ENCODE measurements at places on chromosomes 6 and 20.

DNA sequence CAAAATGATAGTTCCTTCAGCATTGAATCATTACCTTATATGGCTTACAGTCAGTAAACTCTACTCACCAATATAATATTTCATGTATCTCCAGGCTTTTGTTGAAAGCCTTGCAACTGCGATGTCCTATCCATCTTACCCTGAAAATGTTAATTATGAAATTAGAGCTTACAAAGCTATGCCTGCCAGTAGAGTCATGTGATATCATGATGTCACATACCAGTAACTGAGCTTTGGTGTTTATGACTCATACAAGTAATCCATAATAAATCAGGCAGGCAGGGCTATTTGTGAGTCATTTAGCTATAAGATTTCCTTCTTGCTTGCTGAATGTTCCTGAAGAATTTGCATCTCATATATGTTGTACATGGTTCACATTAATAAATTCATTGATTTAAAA, 44.9 kb upstream of the FAM83B start:
- peak; percentile 95 for DNase-seq

- no peak for DNase-seq
Measured at GRCh38 chr20:52078289-52078688, 113.3 kb downstream of the ZFP64 start.

- no peak for DNase-seq
Measured at GRCh38 chr6:4435981-4436445, 300.6 kb upstream of the ECI2 start.

DNA sequence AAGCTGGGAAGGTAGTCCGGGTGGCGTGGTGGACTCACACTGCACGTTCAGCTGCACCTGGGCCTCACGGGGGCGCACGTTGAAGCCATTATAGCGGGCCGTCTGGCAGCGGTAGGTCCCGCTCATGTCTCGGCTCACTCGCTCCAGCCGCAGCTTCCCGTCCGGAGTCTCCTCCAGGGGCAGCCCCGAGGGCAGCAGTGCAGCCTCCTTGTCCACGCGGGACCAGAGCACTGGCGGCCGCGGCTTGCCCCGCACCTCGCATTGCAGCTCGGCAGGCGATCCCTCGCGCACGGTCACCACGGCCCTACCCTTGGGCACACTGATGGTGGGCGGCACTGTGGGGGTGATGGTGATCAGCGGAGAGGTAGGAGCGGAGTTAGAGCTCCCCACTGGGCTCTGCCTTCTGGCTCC, 47.6 kb downstream of the MDGA1 start:
- no peak for DNase-seq

DNA sequence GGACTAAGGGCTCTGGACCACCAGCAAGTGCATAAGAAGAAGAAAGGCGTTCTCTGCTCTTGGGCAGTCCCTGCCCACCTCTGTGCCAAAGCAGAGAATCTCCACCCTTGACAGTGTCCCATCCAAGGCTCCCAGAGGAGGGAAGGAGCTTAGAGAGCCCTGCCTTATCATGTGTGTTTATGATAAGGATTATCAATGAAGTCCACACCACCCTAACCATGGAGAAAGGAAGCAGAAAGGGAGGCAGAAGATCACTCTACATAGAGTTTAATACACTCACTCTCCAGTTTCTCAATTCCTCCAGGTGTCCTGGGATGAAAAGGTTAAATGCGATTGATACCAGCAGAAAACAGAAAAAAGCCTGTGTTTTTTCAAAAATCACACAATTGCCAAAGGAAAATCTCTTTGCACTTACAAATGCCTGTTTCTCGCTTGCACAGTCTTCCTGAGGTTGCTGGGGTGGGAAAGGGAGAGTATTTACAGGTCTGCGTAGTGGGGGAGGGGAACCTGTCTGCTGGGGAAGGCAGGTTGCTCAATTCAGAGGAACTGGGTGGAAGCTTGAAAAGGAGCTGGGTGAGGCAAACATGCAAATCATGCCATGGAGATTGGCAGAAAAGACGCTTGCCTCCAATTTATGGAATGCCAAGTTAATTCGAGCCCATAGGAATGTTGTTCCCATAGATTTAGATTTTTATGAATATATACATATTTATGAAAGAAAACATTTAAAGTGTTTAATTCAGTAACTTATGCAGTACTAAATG, 104.0 kb downstream of the EYA2 start:
- DNase-seq: no peak

GRCh38 chr6:89965441-89966227, 71.4 kb downstream of the GJA10 start:
- no peak for DNase-seq

DNA sequence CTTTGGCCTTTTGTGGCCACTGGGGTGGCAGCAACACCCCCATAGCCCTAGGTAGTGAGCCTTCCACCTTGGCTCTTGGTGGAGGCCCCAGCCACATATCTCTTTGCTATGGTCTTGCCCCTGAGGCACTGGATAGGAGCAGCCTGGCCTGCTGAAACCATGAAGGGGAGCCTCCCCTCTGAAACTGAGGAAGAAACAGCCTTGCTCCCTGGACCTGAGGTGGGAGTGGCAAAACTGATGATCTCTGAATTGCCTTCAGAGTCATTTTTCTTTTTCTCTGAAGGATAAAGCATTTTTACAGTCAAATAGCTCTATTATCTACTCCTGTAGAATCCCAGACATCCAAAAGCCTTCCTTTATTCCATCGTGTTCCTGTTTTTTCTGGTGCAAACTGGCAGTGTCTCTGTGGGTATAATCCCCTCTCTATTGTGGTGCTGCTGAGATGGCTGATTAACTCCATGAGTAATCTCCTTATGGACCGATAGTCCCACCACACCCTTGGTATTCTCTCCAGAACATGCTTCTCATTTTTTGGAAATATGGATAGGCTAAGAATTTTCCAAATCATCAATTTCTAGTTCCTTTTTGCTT, 22.0 kb upstream of the PRSS35 start:
- DNase-seq: no peak

- no peak for DNase-seq
Measured at GRCh38 chr6:8589941-8590729, 154.8 kb upstream of the SLC35B3 start.

DNA sequence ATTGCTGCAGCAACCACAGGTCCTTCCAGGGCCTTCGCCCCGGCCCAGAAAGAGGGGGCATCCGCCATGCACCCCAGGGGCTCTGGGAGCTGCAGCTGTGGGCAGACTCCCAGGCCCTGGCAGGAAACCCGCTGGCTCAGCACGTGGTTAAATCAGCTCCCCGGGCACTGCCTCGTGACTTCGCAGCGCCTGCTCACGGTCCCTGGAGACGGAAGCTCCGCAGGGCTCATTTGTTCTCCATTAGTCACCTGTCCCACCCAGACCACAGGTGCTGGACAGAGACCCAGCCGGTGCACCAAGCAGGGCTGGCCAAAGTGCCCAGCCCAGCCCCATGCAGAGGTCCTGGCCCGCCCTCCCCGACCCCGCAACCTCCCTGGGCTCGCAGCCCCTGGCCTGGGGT, 14.7 kb downstream of the KCNQ2 start:
- no peak for DNase-seq

- DNase-seq: no peak
Measured at GRCh38 chr6:44917430-44917829, 410.7 kb upstream of the RUNX2 start.

GRCh38 chr6:159376516-159377158, 207.4 kb downstream of the FNDC1 start:
- DNase-seq: peak; percentile 50

DNA sequence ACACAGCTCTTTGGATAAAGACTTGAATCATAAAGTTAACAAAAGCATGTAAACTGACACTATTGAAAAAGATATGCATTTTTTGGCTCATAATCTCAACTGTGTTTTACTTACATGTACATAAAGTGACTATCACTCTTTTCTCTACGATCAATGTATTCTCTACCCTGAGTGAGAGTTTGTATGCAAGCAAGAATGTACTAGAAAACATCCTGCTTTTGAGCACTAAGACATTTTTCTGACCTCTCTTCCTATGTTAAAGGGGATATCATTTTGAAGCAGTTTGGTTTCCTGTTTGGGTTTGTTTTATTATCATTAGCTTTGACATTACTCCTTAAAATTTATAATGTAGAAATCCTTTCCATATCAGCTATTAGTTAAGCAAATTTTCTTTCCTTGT, 910.8 kb downstream of the C6orf118 start:
- no peak for DNase-seq

GRCh38 chr6:78967191-78967590, 99.8 kb downstream of the IRAK1BP1 start:
- DNase-seq: no peak

DNA sequence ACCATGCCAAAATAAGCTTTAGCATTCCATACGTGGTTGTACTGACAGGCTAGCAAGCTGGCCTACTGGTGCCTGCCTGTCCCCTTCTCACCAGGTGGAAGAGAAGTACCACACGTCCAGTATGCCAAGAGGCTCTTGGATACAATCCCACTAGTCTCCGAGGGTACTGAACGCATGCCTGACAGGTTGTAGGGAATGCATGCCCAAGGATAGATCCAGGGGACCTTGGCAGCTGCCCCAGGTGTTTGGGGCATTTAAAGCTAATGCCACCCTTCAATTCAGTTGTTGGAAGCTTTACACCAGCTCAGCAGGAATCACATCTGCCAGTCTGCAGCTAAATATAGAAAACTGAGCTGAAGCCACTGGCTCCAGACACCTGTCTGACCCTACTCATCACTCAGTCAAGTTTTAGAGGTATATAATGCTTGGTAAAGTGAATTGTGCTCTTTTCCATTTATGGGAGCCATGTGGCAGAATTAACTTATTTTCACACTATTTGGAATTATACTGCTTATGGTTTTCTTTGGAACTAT, 4.9 kb downstream of the TUBB2B start:
- DNase-seq: no peak

GRCh38 chr6:82603871-82604270, 240.3 kb downstream of the TPBG start:
- DNase-seq: no peak

- DNase-seq: peak; percentile 81
Measured at GRCh38 chr6:56347526-56347925, 100.1 kb upstream of the COL21A1 start.

- peak; percentile 63 for DNase-seq
Measured at GRCh38 chr6:136967876-136968752, 46.0 kb downstream of the SLC35D3 start.

- no peak for DNase-seq
Measured at GRCh38 chr6:148830614-148831013, 83.8 kb downstream of the UST start.

GRCh38 chr6:143549949-143550268, 38.4 kb upstream of the FUCA2 start:
- no peak for DNase-seq

- DNase-seq: no peak
Measured at GRCh38 chr20:37598100-37598543, 70.4 kb upstream of the BLCAP start.

GRCh38 chr6:79042799-79043126, 35.3 kb downstream of the PHIP start:
- no peak for DNase-seq

GRCh38 chr6:159487636-159488035, 205.4 kb downstream of the SOD2 start:
- DNase-seq: peak; percentile 28

DNA sequence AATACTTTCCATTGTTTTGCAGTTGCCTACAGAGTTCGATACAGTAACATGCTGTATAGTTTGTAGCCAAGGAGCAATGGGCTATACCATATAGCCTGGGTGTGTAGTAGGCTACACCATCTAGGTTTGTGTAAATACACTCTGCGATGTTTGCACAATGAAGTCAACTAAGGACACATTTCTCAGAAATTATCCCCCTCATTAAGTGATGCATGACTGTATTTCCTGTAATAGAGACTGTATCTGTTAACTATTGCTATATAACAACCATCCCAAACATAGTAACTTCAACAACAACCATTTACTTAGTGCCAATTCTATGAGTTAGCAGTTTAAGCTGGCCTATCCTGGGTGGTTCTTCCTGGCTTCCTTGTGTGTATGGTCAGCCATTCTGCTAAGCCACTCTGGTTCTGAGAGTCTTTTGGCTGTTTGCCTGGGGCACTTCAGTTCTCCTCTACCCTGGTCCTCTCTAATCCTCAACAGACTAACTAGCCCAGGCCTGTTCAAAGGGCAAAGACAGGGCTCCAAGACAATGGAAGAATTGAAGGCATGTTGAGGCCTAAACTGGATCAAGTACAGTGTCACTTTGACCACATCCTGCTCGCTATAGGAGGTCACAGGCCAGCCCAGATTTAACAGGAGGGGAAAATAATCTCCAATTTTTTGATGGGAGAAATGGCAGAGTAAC, 124.0 kb downstream of the PLCB1 start:
- no peak for DNase-seq

DNA sequence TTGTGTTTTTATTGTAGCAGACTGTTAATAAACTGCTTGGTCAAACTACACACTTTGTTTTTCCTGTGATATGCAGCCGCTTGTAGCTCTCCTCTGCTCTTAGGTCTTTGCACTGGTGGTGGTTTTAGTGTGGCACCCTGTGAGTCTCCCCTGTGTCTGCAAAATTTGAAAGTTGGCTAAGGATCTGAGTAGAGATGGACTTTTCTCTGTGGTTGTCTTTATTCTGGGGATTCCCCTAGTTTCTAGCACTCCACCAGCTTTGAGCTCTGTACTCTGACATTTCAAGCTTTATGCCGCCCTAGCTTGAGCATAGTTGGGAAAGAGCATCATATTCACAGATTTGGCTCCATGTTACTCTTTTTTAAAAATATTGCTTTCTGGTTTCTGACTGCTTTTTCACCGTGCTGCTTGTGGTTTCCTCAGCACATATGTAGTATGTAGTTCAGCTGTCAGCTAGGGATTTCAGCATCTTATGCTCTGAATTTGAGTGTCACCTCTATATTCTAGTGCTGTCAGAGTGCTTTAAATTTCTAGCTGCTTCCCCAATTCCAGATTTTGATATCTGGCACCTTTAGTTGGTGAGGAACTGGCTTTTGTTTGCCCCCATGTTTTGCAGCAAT, 25.4 kb downstream of the CDYL start:
- no peak for DNase-seq

GRCh38 chr6:170037541-170038250, 253.2 kb downstream of the DLL1 start:
- no peak for DNase-seq

All from fibroblast of skin of right biceps (primary cell).